ENCODE measurements at places on chromosomes 12 and 14.

DNA sequence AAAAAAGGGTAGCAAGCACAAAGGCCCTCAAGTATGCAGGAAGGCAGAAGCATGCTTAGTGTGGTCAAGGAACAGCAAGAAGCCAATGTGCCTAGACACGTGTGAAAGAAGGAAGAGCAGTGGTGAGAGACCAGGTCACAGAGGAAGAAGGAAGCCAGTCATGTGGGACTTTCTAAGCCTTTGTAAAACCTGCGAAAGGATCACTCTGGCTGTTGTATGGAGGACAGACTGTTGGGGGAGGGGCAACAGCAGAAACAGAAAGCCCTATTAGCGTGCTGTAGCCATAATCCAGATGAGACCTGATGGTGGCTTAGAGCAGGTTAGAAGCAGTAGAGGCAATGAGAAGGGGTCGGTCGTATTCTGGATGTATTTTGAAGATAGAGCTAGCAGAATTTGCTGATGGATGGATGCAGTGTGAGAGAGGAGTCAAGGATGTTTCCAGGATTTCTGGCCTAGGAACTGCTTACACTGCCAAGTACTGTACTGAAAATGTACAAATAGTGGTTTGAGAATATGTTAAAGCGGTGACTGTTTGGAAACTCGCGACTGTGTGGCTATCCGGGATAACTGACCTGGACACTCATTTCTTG, 5.7 kb upstream of the MLF2 start:
- no peak for DNase-seq

- DNase-seq = no peak
Observed at GRCh38 chr14:44609201-44609600, 102.1 kb upstream of the FSCB start.

- no peak for DNase-seq
Observed at GRCh38 chr14:100289916-100290606, 16.2 kb downstream of the SLC25A29 start.

- no peak for DNase-seq
Observed at GRCh38 chr14:65072256-65072655, 30.1 kb downstream of the MAX start.

- no peak for DNase-seq
Observed at GRCh38 chr14:97838986-97839385, 1041.8 kb downstream of the VRK1 start.

DNA sequence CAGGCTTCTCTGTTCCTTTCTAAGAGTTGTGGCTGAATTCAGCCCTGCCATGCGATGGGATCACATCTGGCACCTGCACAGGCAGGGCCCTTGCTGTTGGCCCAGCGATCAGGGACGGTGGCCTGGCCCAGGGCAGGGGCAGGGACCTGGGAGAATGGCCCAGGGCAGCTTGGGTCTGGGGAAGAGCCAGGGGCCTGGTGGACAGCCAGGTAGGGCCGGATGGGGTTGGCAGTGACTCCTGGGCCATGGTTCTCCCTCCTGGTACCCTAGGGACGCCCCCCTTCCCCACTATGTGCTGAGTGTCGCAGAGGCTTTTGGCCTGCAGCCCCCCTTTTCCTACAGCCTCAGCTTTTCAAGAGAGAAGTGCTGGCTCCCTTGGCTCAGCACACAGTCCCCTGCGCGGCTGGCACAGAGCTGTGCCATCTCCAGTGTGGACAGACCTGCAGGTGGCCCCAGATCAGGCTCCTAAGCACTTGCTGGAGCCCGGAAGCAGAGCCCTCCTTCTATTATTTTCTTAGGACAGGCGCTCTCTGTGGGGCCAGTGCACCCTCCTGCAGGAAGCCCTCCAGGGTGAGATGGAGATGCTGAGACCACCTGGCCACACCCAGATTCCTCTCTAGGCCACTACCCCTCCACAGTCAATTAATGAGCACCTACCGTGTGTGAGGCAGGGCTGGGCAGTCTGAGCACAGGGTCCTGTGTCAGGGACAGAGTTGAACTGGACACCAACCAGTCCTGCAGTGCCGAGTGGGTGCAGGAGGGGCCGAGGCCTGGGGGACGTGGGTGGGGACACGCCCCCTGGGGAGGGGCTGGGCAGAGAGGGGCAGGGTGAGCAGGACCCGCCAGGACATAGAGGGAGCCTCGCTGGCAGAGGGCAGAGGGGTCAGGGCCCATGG, 267.6 kb downstream of the ADGRD1 start:
- DNase-seq = no peak

- no peak for DNase-seq
Observed at GRCh38 chr12:59626382-59626781, 30.6 kb downstream of the SLC16A7 start.

DNA sequence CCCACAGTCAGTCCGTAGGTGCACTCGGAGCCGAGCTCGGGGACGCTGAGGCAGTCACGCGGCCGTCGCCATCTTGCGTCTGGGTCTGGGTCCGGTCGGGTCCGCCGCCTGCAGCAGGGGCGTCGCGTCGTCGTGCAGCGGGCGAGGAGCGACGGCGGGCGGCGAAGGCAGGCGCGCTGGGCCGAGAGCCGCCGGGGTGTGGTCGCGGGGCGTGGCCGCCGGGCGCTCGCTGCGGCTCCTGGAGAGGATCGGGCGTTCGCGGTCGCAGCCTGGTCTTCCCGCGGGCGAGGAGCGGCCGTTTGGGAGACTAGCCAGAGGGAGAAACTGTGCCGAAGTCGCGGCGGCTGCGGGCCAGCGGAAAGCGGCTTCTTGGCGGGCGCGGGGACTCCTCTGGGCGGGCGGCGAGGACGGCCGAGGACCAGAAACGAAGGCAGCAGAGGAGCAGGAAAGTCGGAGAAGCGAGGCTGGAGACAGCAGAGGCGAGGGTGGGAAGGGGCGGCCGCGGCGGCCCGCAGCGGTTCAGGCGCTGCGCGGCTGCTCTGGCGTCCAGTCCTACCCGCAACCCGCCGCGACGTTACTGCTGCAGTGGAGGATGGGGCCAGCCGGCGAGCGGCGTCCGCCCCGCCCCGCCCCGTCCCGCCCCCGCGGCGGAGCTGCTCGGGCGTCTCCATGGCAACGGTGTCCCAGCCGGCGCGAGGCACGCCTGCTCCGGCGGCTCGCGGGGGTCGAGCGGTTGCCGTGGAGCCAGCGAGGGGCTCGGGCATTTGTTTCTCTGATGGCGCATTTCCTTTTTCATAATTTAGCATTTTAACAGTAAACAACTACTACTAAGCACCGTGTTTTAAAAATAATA, at the start of gene PNMA1:
Gene PNMA1, minus strand, starts transcription at position 582 of the 853 bp plus-strand sequence. CDS start 745 bp downstream, outside the sequence.
- DNase-seq = peak; percentile 92

DNA sequence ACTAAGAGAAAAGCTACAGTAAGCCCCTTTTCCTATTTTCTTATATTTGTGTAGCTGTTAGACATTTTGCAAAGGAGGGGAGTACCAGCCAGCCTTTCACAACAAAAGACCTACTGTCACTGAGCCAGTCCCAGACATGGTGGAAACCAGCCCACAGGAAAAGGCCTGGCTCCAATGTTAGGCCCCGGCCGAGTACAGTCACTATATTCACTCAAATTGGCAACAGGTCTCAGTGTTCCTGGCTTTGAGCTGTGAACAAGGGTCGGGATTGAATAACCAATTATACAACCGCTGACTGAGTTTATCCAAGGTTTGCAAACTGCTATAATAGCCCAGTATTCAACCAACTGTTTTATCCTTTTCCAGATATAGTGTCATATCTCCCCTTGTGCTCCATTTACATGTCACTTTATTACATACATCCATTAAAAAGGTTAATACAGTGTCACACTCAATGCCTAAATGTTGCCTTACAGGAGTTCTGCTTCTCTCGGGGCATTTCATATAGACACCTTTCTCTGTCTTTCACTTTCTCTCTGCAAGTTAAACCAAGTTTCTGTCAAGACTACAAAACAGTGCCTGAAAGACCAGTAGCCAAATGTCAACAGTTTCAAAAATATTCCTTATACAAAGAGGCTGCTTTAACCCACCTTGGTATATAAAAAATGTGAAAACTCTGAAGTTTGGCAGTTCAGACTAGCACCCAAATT, 178.1 kb downstream of the SOX5 start:
- DNase-seq = no peak

- no peak for DNase-seq
Observed at GRCh38 chr12:112340230-112340629, 42.0 kb downstream of the HECTD4 start.

GRCh38 chr12:25126746-25127145, 68.2 kb downstream of the DNAI7 start:
- DNase-seq = peak; percentile 63

DNA sequence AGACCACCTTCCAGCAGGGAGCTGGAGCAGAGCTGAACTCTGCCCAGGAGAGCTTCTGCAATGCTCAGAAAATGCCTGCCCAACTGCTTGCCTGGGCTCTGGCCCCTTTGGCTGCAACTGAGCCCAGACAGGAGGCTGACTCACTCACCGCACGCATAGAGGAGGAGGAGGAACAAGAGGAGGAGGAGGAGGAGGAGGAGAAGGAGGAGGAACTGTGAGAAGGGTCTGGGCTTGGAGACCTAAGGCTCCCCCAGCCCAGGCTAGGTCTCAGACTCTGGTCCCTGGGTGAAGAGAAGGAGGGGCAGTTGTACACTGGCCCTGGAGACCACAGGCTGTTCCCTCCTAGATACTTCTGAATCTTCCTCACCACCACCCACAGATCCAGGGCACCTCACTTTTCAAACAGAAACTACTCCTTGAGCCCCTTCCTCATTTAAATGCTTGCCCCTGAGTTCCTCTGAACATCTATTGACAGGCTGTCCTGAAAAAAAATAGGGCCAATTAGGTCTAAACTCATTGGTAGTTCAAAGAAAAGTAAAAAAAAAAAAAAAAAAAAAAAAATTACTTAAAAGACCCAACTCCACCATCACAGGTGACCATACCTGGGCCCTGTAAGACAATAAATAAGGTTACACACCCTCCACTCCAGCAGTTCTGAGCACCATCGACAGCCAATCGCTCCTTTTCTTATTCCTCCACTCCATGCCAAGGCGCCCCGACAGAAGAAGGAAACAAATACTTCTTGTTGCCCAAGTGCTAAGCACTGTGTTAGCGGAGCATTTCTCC, 674 bp downstream of the VDR start:
- peak; percentile 81 for DNase-seq

DNA sequence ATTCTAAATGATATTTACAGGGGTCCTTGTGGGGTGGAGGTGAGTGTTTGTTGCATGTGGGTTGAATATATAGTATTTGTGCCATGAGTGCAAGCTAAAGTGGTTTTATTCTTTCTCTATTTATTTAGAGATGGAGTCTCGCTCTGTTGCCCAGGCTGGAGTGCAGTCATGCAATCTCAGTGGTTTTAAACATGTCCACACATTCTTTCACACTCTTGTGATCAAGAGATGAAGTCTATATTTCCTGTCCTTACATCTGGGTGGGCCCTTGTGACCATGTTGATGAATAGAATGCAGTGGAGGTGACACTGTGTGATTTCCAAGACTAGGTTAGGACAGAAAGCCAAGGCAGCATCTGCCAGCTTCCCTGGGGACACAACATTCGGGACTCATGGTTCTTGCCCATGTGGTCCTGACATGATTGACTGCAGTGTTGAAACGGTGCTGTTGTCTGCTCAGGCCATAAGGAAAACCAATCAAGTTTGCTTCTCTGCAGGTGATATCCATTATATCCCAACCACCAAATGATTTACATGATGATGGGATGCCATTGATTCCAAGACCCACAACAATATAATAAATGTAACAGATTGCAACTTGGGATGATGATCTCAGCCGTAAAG, 172.6 kb downstream of the SUDS3 start:
- DNase-seq = no peak

DNA sequence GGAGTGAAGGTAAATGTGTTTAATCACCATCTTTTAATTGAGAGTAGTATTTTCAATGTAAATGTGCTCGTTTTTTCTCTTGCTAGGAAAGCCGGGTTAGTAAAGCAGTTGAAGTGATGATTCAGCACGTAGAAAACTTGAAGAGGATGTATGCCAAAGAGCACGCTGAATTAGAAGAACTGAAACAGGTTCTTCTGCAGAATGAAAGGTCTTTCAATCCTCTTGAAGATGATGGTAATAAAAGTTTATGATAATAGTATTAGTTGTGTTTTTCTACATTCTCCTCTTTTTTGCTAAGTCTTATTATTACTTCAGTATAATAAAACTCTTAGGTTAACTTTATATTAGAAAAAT, 93.9 kb downstream of the DNAI7 start:
- DNase-seq = no peak

DNA sequence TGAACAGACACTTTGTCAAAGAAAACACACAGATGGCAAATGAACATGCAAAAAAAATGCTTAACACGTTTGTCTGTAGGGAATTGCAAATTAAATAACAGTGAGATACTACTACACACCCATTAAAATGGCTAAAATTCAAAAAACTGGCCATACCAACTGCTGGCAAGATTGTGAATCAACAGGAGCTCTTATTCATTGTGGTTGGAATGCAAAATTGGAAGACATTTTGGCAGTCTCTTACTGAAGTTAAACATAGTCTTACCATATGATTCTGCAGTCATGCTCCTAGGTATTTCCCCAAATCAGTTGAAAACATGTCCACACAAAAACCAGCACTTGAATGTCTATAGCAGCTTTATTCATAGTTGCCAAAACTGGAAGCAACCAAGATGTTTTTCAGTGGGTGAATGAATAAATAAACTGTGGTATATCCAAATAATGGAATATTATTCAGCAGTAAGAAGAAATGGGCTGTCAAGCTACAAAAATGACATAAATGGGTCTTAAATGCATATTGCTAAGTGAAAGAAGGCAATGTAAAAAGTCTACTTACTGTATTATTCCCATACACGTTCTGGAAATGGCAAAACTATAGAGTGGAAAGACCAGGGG, 91.4 kb downstream of the PLEKHA5 start:
- DNase-seq = no peak

GRCh38 chr12:94245631-94246383, 97.4 kb downstream of the PLXNC1 start:
- no peak for DNase-seq

DNA sequence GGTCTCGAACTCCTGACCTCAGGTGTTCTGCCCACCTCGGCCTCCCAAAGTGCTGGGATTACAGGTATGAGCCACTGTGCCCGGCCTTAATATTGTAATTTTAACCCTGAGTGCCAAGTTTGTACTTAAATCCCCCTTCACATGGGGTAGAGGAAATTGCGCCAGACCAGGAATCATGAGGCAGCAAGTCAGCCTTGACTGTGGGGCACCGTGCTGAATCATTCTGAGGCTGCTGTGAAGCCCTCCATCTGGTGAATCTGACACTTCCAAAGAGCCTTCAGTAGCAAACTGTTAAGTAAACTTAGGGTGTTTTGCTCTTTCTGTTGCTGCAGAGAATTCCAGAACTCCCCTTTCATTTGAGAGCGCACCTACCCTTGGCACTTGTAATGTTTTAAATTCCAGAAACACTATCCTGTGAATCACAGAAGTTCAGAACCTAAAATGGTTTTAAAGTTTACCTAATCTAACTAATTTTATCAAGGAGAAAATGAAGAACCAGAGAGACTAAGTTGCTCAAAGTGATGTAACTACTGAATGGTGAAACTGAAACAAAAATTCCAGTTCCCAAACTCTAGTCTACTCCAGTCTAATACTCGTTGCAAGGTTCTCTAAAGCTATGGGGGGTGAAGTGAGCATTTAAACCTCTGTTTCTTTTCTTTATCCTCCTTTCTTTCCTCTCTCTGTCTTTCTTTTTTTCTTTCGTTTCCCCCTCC, 7.5 kb downstream of the HEBP1 start:
- peak; percentile 89 for DNase-seq

GRCh38 chr12:68451261-68452077, 119.3 kb upstream of the MDM1 start:
- DNase-seq = peak; percentile 68

- DNase-seq = no peak
Observed at GRCh38 chr12:75954041-75954440, 77.5 kb downstream of the PHLDA1 start.

- no peak for DNase-seq
Observed at GRCh38 chr12:88958153-88958552, 377.9 kb upstream of the KITLG start.

Measured in hematopoietic multipotent progenitor cell treated with erythropoietin and hydrocortisone succinate and interleukin-3 and kit ligand, for 6 days (in vitro differentiated cells).